ENCODE measurements at places on chromosomes 2 and 18. TPM values are rescaled to one million over a fixed set of nuclear protein-coding genes. Genes with fewer than 3 reads are reported as not detected.

NYAP2 gene
- not detected for total RNA-seq

QPCT gene
- total RNA-seq = 4.0 TPM

PROKR1 gene
- total RNA-seq = not detected

CFAP221 gene
- 0.42 TPM for total RNA-seq

HOXD13 gene
- total RNA-seq = not detected

CCDC141 gene
- total RNA-seq = 2.7 TPM

ANKRD30B gene
- not detected for total RNA-seq

SIX3 gene
- total RNA-seq = 0.11 TPM

EVX2 gene
- not detected for total RNA-seq

C2orf81 gene
- 3.5 TPM for total RNA-seq

CPO gene
- total RNA-seq = 0.63 TPM

WDPCP gene
- 10.2 TPM for total RNA-seq

FSHR gene
- total RNA-seq = not detected

METAP1D gene
- 6.6 TPM for total RNA-seq

CDH19 gene
- total RNA-seq = 36.0 TPM

TMEM178A gene
- 2.2 TPM for total RNA-seq

LTBP1 gene
- 254 TPM for total RNA-seq

TXNDC2 gene
- 0.33 TPM for total RNA-seq

GPR45 gene
- not detected for total RNA-seq

DNAH7 gene
- 0.50 TPM for total RNA-seq

ITPRIPL1 gene
- total RNA-seq = 0.42 TPM

ASPRV1 gene
- total RNA-seq = 1.5 TPM

UPP2 gene
- total RNA-seq = not detected

ZNF804A gene
- not detected for total RNA-seq

MERTK gene
- 31.0 TPM for total RNA-seq

NCKAP5 gene
- total RNA-seq = 0.78 TPM

OXER1 gene
- 0.58 TPM for total RNA-seq
